ENCODE measurements at places on chromosomes 16 and 17. TPM values are rescaled to one million over a fixed set of nuclear protein-coding genes. Genes with fewer than 3 reads are reported as not detected.

DNA sequence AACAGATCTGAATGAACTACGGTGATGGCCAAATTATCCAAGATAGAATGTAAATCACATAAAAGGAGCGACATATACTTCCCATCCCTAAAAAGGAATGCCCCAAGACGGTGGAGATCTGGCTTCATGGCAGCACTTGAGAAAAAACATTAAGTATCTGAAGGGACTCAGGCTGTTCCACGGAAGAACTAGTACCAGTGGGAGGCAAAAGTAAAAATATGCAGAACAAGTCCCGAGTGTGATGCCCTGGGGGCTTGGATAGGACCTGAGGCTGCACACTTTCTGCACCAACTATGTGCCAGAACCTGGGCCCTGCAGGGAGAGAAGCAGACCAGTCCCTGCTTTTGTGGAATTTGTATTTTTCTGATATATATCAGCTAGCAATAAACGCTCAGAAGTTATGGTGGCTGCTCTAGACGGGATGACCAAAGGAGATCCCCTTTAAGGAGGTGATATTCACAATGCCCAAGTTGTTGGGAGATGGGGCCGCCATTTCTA lies 539 bp upstream of the CKLF start:
- peaks cover 45% of the 10 kb centered on the region for H3K4me1 ChIP-seq
- H3K4me3 ChIP-seq: peak overlapping the region; percentile 88
- H3K27ac ChIP-seq: peak overlapping the region; percentile 96

GRCh38 chr17:4721203-4722135 lies 9.8 kb upstream of the MED11 start:
- H3K27ac ChIP-seq: no peak overlapping the region
- no peak overlapping the region for H3K4me3 ChIP-seq
- H3K36me3 ChIP-seq: peaks cover 51% of the 10 kb centered on the region

- H3K4me3 ChIP-seq: no peak overlapping the region
- no peaks in the 10 kb centered on the region for H3K4me1 ChIP-seq
- H3K27me3 ChIP-seq: no peaks in the 10 kb centered on the region
- DNase-seq: no peak
- H3K36me3 ChIP-seq: peaks cover 71% of the 10 kb centered on the region
- no peak overlapping the region for H3K27ac ChIP-seq
Measured at GRCh38 chr17:75612906-75613626, 20.2 kb upstream of the SMIM5 start.

DNA sequence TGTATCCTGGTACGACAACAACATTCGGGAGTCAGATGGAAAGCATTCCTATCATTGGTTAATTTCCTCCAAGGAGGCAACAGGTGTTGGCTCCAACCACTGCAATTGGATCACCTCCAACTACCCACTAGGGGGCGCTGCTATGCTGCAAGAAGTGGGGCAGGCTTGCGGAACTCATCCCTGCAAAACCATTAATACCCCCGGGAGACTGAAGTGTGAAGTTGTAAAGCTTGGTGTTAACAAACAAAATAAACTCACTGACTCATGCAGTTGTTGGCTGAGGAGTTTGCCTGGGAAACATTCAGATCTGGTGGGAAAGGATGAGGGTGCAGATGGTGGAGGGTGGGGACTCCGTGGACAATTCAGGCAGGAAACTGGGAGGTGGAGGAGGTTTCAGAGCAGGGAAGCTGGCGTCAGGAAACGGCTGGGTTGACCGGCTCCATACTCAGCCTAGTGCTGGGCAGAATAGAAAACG lies 84.9 kb downstream of the HS3ST2 start:
- DNase-seq: peak; percentile 75
- no peak overlapping the region for H3K4me3 ChIP-seq
- H3K4me1 ChIP-seq: peaks cover 6% of the 10 kb centered on the region
- no peaks in the 10 kb centered on the region for H3K36me3 ChIP-seq

- DNase-seq: no peak
- H3K4me1 ChIP-seq: peaks cover 3% of the 10 kb centered on the region
- no peaks in the 10 kb centered on the region for H3K36me3 ChIP-seq
- no peaks in the 10 kb centered on the region for H3K27me3 ChIP-seq
- H3K27ac ChIP-seq: no peak overlapping the region
Measured at GRCh38 chr17:72271603-72272002, 150.8 kb downstream of the SOX9 start.

- H3K4me3 ChIP-seq: peak within 1 kb of the TSS; percentile 67
- DNase-seq: peak; percentile 68
- H3K27ac ChIP-seq: peak within 1 kb of the TSS; percentile 55
Measured at GRCh38 chr16:62036101-62036801, at the start of gene CDH8. CDH8 (minus strand) TSS chr16:62036438; CDS start chr16:62021403, 15,035 bp downstream.

DNA sequence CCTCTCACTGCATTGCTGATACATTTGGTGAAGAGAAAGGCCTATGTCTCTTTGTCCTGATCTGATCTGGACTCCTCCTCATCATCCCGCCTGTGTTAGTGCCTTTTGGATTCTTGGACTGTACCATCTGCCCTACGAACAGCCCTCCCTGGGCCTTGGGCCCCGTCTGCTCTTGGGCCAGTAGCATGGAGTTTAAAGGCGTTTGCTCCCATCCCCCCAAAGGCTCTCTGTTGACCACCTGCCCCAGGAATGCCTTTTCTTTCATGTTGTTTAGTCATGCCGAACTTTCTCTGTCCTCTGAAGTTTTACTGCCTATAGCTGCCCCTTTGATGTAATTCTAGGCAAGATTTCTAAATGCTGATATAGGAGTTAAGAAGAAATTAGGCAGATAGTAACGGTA lies 30.9 kb upstream of the MEAK7 start:
- no peak overlapping the region for H3K27ac ChIP-seq
- H3K27me3 ChIP-seq: no peaks in the 10 kb centered on the region
- DNase-seq: no peak
- H3K36me3 ChIP-seq: no peaks in the 10 kb centered on the region
- no peak overlapping the region for H3K4me3 ChIP-seq

- peaks cover 14% of the 10 kb centered on the region for H3K36me3 ChIP-seq
- no peak for DNase-seq
- no peak overlapping the region for H3K4me3 ChIP-seq
- H3K27ac ChIP-seq: no peak overlapping the region
- H3K27me3 ChIP-seq: no peaks in the 10 kb centered on the region
Measured at GRCh38 chr17:36608794-36609497, 7.6 kb downstream of the MRM1 start.

GRCh38 chr16:85696781-85697180 lies 8.0 kb upstream of the GINS2 start:
- H3K36me3 ChIP-seq: no peaks in the 10 kb centered on the region
- H3K27ac ChIP-seq: no peak overlapping the region
- DNase-seq: peak; percentile 29
- H3K4me1 ChIP-seq: peaks cover 33% of the 10 kb centered on the region
- no peak overlapping the region for H3K4me3 ChIP-seq
- peaks cover 4% of the 10 kb centered on the region for H3K27me3 ChIP-seq

- H3K27me3 ChIP-seq: peaks cover 5% of the 10 kb centered on the region
- no peak overlapping the region for H3K4me3 ChIP-seq
- no peak for DNase-seq
- no peak overlapping the region for H3K27ac ChIP-seq
- H3K36me3 ChIP-seq: no peaks in the 10 kb centered on the region
Measured at GRCh38 chr17:40497695-40498094, 3.7 kb downstream of the TNS4 start.

DNA sequence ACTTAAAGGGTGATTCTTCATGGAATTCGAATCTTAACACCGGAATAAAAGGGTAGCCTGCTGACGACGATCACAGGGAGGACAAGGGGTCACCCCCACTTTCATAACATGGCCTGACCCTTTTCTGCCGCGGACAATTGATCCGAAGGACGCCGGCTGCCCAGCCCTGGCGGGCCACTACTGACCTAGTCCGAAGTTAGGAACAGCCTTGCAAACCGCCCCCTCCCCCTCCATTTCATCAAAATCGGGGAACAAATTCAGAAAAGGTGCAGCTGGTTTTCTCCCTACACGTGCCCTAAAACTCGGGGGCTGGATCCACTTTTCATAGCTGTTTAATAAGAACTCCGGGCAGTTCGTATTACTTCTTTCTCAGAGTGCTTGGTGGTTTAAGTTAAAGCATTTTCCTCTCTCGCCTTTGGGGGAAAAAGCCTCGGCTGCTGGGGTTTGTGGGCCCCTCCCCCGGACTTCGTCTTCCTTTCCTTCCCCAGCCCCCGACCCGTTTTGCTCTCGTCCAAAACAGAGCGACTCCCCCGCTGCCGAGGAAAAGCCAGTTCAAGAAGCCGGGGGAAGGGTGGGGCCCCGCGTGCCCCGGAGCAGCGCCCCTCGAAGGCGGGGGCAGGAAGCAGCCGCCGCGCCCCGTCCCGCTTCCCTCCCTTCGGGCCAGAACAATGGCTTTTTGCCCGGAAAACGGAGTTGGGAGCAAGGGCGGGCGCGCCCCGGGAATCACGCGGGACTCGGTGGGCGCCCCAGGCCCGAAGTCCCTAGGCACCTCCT lies 641 bp upstream of the CBX2 start:
- DNase-seq: no peak
- peaks cover 8% of the 10 kb centered on the region for H3K27me3 ChIP-seq
- H3K4me1 ChIP-seq: peaks cover 24% of the 10 kb centered on the region
- H3K36me3 ChIP-seq: peaks cover 20% of the 10 kb centered on the region
- H3K27ac ChIP-seq: peak overlapping the region; percentile 81
- peak overlapping the region; percentile 49 for H3K4me3 ChIP-seq

- no peak overlapping the region for H3K27ac ChIP-seq
- no peak for DNase-seq
- no peak overlapping the region for H3K4me3 ChIP-seq
- no peaks in the 10 kb centered on the region for H3K36me3 ChIP-seq
- H3K4me1 ChIP-seq: no peaks in the 10 kb centered on the region
Measured at GRCh38 chr16:84324434-84325262, 30.0 kb downstream of the WFDC1 start.

DNA sequence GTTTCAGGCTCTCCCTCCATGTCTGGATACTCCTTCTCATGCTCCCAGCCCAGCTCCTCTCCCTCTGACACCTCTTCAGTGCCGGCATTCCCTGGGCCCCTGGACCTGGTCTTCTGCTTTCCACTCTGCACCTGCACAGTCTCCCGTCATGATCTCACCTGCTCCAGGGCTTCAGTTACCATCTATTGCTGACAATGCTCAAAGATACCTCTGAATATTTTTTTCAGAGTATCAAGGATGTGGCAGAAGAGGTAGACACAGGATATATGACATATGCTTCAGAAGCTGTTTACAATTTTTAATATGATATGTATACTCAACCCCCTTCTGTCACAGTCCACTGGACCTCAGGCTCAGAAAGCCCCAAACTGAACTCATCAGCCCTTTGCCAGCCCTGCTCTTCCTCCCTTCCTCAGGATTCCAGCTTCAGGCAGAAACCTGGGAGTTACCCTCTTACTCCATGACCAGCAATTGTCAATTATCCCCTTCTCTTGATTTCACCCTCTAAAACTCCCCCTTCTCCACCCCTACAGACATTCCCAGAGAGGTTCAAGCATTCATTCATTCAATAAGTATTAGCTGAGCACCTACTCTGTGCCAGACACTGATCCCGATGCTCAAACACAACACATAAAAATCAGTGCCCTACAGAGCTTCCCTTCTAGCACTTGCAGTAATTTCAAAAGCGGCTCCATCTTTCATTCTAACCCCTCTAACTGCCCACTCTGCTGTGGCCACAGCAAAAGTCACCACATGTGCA lies 7.8 kb upstream of the MLLT6 start:
- H3K27ac ChIP-seq: no peak overlapping the region
- H3K4me1 ChIP-seq: peaks cover 16% of the 10 kb centered on the region
- H3K27me3 ChIP-seq: no peaks in the 10 kb centered on the region
- no peak overlapping the region for H3K4me3 ChIP-seq

DNA sequence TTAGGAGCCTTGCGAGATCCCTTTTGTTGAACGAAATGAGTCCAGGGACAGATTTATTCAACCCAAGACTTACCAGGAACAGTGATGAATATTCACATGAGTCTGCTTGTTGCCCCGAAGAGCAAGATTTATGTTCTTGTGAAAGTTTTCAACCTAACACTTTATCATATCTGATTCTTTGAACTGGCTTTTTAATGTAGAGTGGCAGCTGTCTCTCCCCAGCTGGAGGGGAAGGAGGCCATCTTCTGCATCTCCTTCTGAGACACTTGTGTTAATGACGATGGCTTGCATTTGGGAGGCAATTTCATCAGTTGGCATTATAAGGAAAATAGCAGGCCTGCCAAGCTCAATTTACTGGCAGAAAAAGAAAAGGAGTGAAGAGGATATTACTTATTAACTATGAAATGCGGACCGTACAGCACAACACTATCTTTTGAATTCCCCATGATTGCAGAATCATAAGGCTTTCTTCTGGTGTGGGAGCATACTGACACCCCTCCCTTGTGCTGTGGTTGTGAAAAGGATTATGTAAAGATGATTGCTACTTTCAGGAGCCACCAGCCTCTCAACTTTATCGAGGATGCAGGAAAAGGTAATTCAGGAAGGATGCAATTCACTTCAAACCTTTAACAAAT lies 35.7 kb downstream of the SMARCE1 start:
- peak; percentile 13 for DNase-seq
- no peak overlapping the region for H3K4me3 ChIP-seq
- H3K36me3 ChIP-seq: no peaks in the 10 kb centered on the region
- no peaks in the 10 kb centered on the region for H3K4me1 ChIP-seq

GRCh38 chr17:30720013-30720471 lies 104.5 kb downstream of the CRLF3 start:
- H3K4me3 ChIP-seq: no peak overlapping the region
- DNase-seq: no peak
- H3K27me3 ChIP-seq: no peaks in the 10 kb centered on the region
- H3K27ac ChIP-seq: no peak overlapping the region

DNA sequence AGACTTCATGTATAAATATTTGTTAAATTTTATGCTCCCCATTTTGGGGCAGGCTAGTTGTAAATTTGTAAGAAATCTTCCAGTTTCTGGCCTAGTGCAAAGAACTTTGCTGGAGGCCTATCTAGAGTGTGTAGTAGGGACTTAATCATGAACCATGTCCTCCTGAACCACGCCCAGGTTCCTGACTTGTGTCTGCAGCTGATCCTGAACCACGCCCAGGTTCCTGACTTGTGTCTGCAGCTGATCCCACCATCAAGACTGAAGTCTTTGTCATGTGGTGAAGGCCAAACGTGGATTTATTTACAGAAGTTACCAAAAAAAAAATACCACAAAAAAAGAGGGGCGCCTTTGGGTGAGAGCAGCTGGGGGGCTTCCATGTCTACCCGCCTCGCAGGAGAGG lies 33.1 kb downstream of the LMF1 start:
- no peak overlapping the region for H3K4me3 ChIP-seq
- DNase-seq: no peak
- no peaks in the 10 kb centered on the region for H3K4me1 ChIP-seq

- peak overlapping the region; percentile 84 for H3K4me3 ChIP-seq
- peak overlapping the region; percentile 97 for H3K27ac ChIP-seq
- DNase-seq: no peak
- H3K4me1 ChIP-seq: peaks cover 11% of the 10 kb centered on the region
Measured at GRCh38 chr16:74605746-74606520, 981 bp downstream of the GLG1 start.

- H3K27me3 ChIP-seq: no peaks in the 10 kb centered on the region
- no peak for DNase-seq
- no peak overlapping the region for H3K27ac ChIP-seq
- H3K4me1 ChIP-seq: no peaks in the 10 kb centered on the region
Measured at GRCh38 chr16:68037841-68038597, 14.9 kb downstream of the DUS2 start.

GRCh38 chr17:29004081-29004692 lies 1.6 kb downstream of the SEZ6 start:
- H3K27me3 ChIP-seq: peaks cover 18% of the 10 kb centered on the region
- peaks cover 2% of the 10 kb centered on the region for H3K36me3 ChIP-seq
- no peak for DNase-seq
- H3K4me1 ChIP-seq: peaks cover 58% of the 10 kb centered on the region
- H3K4me3 ChIP-seq: peak overlapping the region; percentile 38
- no peak overlapping the region for H3K27ac ChIP-seq

The GRAP gene
- 5.1 TPM for total RNA-seq

The IRF8 gene
- 15.4 TPM for total RNA-seq

The PDE6G gene
- not detected for total RNA-seq

The TSNAXIP1 gene
- 4.3 TPM for total RNA-seq

The ST6GALNAC1 gene
- total RNA-seq: 1.2 TPM

The MYH2 gene
- total RNA-seq: 0.69 TPM

The CCL17 gene
- not detected for total RNA-seq

The CCDC182 gene
- total RNA-seq: not detected

All from spinal cord (tissue), 10 donors.